ENCODE measurements at places on chromosomes 13 and 19. TPM values are rescaled to one million over a fixed set of nuclear protein-coding genes. Genes with fewer than 3 reads are reported as not detected.

OSCAR gene
- 0.42 TPM for total RNA-seq

EPSTI1 gene
- 68.1 TPM for total RNA-seq

HOMER3 gene
- not detected for total RNA-seq

- no peaks in the 10 kb centered on the region for H3K4me1 ChIP-seq
- no peak overlapping the region for H3K27ac ChIP-seq
- no peak for DNase-seq
- no peaks in the 10 kb centered on the region for H3K36me3 ChIP-seq
These were observed 9.6 kb upstream of the CYSLTR2 start for GRCh38 chr13:48644141-48644540.

SYNE4 gene
- total RNA-seq: 1.8 TPM

GRCh38 chr13:39144941-39145533 is 106.8 kb downstream of the NHLRC3 start:
- no peak overlapping the region for H3K4me3 ChIP-seq
- no peaks in the 10 kb centered on the region for H3K36me3 ChIP-seq
- no peaks in the 10 kb centered on the region for H3K4me1 ChIP-seq
- H3K27me3 ChIP-seq: peaks cover 16% of the 10 kb centered on the region

DNA sequence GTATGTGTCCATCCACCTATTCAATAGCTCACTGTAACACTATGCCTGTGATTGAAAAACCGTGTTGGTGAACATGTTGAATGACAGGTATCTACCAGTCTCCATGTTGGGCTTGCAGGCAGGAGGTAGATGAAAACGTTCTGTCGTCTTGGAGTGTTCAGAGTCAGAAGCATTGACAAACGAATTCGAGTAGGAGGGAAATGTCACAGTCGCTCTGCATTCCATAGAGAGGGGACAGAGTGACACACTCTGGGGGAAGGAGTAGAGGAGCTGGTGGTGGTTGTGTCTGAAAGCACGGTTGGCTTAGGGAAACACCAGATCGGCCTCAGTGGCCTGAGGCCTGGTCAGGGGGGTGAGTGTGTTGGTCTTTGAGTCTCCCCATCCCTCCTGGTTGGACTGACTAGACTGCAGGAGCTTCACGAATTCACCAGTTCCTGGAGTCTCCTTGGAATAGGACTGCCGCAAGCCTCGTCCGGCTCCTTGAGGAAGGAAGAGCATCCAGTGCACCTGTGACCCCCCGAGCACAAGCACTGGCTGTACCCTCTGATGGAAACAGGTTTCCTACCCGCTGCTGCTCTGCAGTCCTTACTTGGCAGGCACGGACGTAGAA is 105.0 kb upstream of the C1QTNF9B start:
- no peaks in the 10 kb centered on the region for H3K27me3 ChIP-seq
- no peaks in the 10 kb centered on the region for H3K36me3 ChIP-seq
- no peak overlapping the region for H3K27ac ChIP-seq
- H3K4me3 ChIP-seq: no peak overlapping the region
- H3K4me1 ChIP-seq: no peaks in the 10 kb centered on the region
- no peak for DNase-seq
